NAMALWA (cell line): ENCODE measurements at places on chromosomes 6 and 20.

DNA sequence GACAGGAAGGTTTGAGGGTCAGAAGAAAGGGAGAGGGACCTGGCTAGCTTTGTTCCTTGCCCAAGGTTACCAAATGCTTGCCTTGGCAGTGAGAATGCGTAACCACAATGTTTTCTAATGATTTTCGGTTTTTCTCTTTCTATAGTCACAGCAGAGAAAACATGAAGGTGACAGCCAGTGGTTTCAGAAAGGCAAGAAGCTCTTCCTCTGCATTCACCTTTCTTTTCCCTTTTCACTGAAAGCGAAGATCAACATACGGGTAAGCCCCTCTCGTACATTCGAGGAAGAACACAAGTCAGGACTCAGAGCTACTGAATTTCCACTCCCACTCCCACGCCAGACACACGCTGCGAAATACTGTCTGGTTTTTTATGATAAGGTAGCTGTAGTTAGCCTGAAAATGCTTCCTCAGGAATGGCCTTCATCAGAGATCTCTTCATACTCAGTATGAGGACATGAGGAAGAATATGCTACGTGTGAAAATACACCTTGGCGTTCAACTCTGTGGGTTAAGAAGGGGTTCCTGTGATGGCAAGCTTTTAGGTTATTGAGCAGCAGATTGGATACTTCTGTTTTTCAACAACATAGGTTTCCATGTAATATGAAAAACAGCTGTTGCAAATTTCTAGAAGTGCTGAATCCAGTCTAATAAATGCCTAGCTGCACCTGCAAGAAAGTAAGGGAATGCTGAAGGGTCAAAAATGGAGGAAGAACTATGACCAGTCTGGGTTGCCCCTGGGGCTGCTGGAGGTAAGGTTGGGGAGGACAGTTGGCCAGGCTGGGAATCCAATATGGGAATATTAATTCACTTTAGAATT lies 7.4 kb upstream of the CD83 start:
- no peak for DNase-seq

- DNase-seq: no peak
Observed at GRCh38 chr6:138638604-138639003, 135.0 kb upstream of the CCDC28A start.

GRCh38 chr6:88168362-88168761 lies 2.2 kb upstream of the CNR1 start:
- peak; percentile 42 for DNase-seq

- DNase-seq: no peak
Observed at GRCh38 chr6:6823568-6824224, 235.2 kb downstream of the LY86 start.

DNA sequence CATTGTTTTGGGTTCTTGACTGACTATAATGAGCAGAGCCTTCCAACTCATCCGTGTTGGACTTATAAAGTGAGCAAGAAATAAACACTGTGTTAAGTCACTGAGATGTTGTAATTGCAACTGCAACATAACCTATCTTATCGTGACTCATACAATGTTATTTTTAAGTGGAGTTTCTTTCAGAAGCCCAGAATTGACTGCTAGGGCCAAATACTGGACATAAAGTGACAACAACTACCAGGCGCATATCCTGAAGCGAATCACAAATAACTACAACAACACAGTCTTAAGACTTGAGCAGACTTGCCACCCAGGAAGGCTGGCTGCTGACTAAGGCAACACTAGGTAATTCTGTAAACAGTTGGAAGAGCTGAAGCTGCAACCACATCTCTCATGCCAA lies 326.6 kb downstream of the COL12A1 start:
- DNase-seq: no peak

DNA sequence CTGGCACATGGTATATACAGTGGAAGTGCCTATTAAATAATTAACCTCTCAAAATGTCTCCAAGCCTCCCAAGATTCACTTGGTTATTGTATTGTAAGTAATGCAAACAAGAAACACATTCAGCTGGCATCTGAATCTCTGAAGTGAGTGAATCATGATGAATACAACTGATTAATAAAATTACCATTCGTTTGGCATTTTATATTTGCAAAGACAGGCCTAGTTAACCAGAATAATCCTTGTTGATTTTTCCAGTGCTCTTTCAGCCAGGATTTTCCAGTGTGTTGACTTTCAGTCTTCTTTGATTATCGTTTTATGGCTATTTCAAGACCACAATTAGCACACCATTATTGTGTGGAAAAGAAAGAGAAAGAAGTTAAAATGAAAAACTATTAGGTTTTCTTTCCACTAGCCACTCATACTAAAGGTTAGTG lies 20.3 kb downstream of the SLC22A2 start:
- no peak for DNase-seq

GRCh38 chr6:20092071-20092566 lies 120.2 kb downstream of the MBOAT1 start:
- DNase-seq: peak; percentile 65

GRCh38 chr6:170129691-170130171 lies 161.1 kb downstream of the DLL1 start:
- DNase-seq: no peak

GRCh38 chr6:34362909-34363680 lies 29.4 kb downstream of the NUDT3 start:
- DNase-seq: peak; percentile 29

- peak; percentile 81 for DNase-seq
Observed at GRCh38 chr6:29748391-29749307, 25.4 kb downstream of the HLA-F start.

DNA sequence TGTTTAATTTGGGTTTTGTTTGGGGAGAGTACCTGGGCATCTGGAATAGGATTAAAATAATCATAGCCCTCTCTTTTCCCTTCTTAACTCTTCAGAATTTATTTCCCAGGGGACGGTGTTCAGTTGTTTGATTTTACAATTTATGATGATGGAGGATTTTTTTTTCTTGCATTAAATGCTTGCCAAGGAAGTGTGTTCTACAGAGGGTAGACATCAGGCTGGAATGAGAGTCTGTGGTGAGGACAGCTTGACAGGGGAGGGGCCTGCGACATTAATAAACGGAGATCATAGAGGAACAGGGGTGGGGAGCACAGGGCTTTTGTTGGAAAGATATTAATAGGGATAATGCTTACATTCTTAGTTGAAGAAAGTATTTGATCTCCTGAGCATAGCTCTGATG lies 297.5 kb downstream of the CLIC5 start:
- DNase-seq: no peak

DNA sequence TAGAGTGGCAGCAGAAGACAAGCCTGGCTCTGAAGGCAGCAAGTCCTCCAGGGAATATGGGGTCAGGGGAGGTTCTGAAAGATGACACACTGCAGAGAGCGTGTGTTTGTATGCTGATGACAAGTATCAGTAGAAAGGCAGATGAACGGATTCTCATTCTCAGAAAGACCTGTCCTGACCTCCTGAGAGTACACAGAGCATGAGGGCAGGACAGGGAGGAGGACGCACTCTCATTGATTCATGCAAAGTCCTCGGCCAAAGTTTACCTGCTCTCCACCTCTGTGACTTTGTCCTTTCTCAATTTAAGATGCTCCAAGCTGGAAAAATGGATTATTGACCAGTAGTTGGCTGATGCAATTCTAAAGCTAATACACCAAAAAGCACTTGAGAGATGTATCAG lies 156.7 kb downstream of the LPA start:
- DNase-seq: no peak

GRCh38 chr6:40419377-40419776 lies 167.8 kb downstream of the LRFN2 start:
- no peak for DNase-seq

DNA sequence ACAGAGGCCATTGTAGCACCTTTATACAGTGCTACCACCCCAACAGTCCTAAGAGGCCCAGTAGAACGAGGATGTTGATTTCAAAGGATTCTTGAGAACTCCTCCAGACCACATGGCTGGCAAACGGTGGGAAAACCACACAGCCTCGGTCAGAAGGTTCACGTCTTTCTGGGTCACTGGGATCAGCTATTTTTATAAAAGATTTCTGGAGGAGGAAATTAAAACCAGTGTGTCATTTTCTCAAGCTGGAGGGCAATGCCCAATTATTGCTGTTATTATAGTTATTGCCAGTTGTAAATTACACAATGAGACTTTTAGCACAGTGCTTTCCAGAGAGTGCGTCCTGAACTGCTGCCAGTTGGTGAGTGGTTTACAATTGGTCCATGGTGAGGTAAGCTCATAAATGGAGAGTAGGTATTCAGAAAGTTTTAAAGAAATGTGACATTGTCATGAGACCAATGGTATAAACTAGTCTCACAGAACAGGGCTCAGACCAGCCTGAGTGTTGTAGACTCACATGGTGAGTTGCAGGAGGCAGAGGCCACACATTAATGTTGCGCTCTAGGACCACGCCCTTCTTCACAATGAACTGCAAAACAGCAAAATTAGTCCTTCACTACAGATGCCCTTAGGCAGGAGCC lies 8.4 kb upstream of the PPP1R14C start:
- DNase-seq: no peak

DNA sequence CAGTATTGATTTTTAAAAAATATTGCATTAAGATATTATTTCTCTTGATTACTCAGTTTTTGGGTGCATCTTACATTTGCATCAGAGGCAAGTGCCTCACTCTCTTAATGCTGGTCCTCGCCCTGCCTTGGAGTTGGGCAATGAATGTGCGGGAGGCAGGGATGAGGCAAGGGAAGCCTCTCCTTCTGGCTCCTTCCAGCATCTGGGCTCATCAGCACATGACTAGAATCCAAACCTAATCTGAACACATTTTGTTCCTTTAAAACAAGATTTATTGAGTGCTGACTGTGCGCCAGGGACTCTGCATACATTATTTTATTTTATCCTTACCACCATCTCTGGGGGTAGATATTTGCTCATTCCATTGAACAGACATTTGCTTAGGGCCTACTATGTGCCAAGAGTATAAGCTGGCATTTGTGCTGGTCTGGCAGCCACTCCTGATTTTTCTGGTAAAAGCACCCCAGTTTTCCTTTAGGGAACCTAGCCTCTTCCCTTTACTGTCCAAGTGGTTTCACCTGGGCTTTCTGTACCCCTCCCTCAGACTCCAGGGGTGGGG lies 71.9 kb upstream of the ZNFX1 start:
- DNase-seq: no peak

DNA sequence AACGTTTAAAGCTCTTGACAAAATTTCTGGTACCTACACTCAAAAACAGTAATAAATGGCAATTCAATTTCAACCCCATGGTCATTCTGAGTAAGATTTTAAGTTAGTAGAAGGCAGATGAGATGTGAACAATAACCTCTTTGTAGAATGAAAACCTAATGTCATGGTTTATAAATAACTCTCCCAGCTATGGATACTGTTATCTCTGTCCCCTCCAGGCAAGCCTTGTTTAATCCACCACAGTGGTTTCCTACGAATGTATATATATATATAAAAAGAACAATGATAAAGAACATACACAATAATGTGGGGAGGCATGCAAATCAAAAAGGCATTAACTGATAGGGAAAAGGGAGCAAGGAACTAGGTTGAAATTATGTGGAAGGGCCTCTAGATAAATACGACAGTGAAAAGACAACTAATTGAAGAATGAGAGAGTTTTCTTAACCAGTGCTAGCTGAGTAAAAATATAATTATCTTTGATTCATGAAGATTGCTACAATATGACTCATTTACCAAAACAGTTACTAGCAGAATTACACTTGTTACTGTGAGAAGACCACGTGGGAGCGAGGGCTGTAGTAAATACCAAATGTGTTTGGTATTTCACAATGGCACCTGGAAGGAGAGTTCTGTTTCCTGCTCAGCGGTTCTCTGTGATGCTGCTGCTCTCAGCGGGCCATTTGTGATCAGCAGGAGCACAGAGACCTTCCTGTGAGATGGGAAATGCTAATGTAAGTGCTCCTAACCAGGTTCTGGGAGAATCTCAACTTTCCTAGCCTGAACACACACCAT lies 173.7 kb downstream of the MBOAT1 start:
- no peak for DNase-seq

DNA sequence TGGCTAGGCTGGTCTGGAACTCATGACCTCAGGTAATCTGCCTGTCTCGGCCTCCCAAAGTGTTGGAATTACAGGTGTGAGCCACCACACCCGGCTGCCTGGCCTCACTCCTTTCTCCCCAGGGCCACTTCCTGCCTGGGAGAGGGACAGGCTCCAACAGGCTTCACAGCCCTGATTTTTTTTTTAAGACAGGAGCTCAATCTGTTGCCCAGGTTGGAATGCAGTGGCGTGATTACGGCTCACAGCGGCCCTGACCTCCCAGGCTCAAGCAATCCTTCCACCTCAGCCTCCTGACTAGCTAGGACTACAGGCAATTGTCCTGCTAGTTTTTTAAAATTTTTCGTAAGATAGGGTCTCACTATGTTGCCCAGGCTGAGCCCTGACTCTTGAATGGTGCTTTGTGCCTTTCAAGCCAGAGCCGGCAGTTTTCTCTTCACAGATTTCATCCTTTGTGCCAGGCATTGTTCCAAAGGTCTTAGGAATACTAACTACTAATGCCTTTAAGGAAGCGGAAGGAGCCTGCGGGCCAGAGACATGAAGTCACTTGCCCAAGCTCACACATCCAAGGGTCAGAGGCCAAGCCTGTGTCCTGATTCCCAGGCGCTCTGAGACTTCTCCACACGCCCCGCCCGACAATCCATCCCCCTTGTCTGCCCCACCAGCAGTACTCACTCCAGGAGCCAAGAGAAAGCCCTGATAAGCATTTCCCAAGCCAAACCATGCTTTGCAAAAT lies 19.2 kb downstream of the CAPN11 start:
- no peak for DNase-seq

GRCh38 chr6:157741321-157741947 lies 81.6 kb upstream of the SNX9 start:
- DNase-seq: no peak

GRCh38 chr6:157563611-157564284 lies 182.8 kb downstream of the ZDHHC14 start:
- peak; percentile 16 for DNase-seq

DNA sequence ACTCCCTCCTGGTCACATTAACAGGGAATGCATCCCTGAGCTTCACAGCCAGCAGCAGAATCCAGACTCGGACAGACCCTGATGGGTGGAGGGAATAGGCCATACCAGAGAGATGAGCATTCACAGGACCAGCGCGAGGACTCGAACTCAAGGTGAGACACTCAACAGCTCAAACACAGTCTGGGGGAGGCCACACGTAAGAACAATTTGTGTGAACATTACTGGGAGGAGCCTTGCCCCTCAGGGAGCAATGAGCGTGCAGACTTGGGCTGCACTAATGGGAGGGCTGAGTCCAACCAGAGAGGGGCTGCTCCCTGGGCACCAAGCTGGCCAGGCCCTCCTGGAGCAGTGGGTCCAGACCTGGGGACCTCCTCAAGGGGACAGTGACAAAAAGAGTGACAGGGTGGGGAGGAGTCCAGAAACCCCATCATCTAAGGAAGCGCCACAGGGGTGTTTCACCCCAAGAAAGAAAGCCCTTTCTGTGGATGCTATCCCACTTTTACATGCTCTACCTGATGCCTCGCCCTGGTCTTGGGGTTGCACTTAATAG lies 118.4 kb downstream of the MRPL14 start:
- DNase-seq: no peak

- DNase-seq: peak; percentile 17
Observed at GRCh38 chr20:15643713-15644112, 929.5 kb downstream of the KIF16B start.

GRCh38 chr20:45347297-45347935 lies 808 bp downstream of the SDC4 start:
- DNase-seq: no peak
